ENCODE measurements at places on chromosomes 3 and 15.

- DNase-seq = no peak
These were observed 5.4 kb downstream of the CYFIP1 start for GRCh38 chr15:22974745-22975144.

GRCh38 chr3:33050071-33050653, 46.8 kb downstream of the GLB1 start:
- no peak for DNase-seq

- DNase-seq = no peak
These were observed 71.4 kb downstream of the C3orf80 start for GRCh38 chr3:160296591-160296990.

DNA sequence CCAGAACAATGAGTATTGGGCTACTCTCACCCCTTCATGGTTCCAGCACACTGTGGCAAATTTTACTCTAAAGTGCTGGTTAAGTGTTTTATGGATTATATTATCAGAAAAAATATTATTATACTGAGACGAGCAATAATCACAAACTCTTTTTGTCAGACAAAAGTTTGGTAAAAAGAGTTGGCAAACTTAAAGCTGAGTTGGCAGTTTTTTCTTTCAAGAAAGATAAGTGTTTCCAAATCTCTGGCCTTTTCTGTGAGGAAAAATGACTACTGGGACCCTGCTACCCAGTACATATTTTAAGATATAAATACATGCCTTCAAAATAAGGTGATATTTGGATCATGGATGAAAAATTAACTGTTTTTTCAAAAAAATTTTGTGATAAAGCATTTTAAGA, 471.5 kb upstream of the IL12A start:
- no peak for DNase-seq

GRCh38 chr3:99315896-99316295, 322.5 kb upstream of the COL8A1 start:
- DNase-seq = no peak

- DNase-seq = no peak
These were observed 424.8 kb downstream of the LPP start for GRCh38 chr3:188578576-188579363.

DNA sequence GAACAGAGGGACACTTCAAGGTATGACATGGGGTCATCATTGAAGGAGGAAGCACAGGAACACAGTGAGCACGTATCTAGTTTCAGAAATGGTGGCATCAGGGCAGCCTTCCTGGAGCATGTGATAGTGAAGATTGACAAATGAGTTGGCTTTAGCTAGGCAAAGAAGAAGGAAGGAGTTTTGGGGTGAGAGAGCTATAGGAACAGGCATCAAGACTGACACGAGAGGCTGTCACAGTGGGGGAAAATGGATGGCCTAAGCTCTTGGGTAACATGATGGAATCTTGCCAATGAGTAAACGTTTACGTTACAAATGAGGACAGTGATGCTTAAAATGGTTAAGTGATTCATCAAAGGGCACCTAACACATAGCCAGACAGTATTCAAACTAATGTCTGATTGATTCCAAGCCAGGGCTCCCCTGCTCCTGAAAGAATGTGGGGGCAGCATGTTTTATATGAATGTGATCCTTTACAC, 23.1 kb upstream of the GPR171 start:
- no peak for DNase-seq

- DNase-seq = no peak
These were observed 736 bp downstream of the IREB2 start for GRCh38 chr15:78438619-78439285.

DNA sequence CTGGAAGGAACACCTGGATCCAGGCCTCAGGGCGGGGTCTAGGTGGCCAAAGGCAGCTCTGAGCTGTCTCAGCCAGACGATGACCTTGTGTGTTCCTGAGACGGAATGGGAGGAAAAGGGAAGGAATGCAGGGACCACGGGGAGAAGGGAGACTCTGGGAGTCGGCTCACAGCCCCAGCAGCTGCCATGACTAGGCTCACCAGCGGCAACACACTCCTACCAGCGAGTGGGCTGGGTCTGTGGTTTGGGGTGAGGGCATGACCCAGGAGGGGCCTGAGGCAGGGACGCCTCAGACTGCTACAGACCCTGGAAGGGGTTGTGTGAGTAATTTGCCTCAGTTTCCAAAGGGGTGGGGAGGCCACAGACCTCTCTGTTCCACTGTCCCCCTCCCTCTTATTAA, 19.8 kb downstream of the IQSEC1 start:
- no peak for DNase-seq

- no peak for DNase-seq
These were observed 2.4 kb downstream of the MAN2A2 start for GRCh38 chr15:90905306-90906180.

DNA sequence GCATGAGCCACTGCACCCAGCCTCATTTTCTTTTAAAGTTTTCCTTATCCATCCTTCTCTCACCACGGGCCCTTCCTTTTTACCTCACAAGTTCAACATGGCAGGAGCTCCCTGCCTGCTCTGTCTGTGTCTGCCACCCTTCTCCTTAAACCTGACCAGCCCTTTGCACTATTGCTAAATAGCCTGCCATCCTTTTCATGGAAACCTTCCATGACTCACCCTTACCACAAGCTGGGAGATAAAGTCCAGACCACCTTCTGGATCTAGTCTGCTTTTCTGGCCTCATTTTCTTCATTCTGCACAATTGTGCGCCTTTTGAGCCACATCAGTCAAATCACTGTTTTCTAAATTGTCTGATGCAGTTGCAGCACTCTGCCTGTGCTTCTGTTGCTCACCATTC, 8.9 kb downstream of the PARP14 start:
- DNase-seq = no peak
